NCI-H187 treated with DMSO at 0.1 percent for 48 hours (cell line): ENCODE measurements at places on chromosomes 6 and 20.

- no peak for DNase-seq
Observed at GRCh38 chr20:44208165-44208564, 2.4 kb downstream of the OSER1 start.

GRCh38 chr20:12152996-12153395 lies 235.3 kb downstream of the BTBD3 start:
- DNase-seq = no peak

DNA sequence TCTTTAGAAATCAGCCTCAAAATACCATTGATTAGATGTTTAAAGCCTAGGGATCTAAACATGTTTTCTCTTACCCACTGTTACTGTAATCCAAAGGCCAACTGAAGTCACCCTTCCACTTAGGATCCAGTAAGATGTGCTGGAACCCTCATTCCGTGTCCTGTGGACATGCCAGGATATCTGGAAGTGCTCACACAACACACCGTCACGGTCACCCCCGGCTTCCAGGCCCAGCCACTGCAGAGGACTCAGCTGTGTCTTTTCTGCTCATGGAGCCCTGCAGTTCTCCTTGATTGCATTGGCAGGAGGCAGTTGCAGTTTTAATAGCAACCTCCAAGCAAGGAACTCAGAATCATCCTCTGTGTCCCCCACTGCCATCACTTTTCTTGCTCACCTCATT lies 93.3 kb downstream of the CAP2 start:
- no peak for DNase-seq

DNA sequence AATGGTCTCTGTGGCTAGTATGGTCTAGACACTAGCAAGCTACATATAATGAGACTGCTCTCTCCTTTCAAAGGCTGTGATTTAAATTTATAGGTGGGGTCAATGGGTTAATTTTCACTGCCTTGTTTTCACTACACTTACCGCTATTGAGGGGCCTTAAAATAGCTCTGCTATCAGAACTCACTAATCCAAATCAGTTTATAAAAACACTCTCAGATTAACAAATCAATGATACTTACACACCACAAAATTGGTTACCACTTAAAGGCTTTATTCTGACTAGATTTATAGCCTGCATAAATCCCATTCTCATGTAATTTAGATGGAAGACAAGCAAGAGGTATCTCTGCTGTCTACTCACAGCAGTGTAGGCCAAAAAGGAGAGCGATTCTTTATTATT lies 313.0 kb upstream of the AGPAT4 start:
- DNase-seq = no peak

- DNase-seq = no peak
Observed at GRCh38 chr20:17300113-17300512, 73.3 kb downstream of the PCSK2 start.

- DNase-seq = no peak
Observed at GRCh38 chr20:24001712-24002405, 13.3 kb upstream of the GGTLC1 start.

DNA sequence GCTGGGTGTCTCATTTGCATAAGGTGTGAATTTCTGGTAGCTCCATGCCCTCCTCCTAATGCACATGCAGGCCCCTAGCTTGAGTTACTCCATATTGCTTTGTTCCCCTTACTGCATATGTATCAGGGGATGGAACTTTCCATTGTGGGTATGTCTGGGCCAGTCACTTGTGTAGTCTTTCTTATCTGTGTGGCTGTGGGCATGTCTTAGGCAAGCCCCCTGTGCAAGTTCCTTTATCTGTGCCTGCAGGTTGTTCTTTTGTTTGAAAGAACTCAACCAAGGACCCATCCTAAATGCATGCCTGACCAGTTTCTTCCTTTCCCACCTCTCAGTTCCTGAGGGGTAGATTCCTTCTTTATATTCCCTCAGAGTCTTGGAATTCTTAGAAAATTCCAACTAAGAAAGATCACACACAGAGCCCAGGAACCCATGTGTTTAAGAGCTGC lies 23.6 kb downstream of the MBOAT1 start:
- no peak for DNase-seq

- no peak for DNase-seq
Observed at GRCh38 chr6:95423331-95423730, 154.0 kb upstream of the MANEA start.

- no peak for DNase-seq
Observed at GRCh38 chr6:7502743-7503142, 38.7 kb upstream of the DSP start.

DNA sequence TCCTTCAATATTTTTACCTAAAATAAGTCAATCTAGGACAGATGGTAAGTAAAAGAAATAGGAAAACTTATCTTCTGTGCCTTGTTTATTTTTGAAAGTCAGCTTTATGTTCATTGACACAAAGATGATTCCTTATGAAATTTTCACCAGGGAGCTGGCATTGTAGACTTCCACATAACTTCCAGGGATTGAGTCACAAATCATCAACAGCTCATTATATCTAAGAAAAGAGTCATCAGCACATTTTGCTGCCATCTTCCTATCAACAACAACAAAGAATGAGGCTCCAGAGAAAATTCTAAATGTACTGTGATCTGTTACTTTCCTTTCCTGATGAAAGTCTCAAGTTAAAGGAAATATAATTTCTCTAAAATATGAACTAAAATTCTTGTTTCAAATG lies 48.5 kb downstream of the CFAP61 start:
- DNase-seq = no peak

- DNase-seq = no peak
Observed at GRCh38 chr6:90424580-90424979, 127.9 kb upstream of the BACH2 start.

GRCh38 chr20:62977613-62978560 lies 25.4 kb downstream of the SLC17A9 start:
- no peak for DNase-seq

DNA sequence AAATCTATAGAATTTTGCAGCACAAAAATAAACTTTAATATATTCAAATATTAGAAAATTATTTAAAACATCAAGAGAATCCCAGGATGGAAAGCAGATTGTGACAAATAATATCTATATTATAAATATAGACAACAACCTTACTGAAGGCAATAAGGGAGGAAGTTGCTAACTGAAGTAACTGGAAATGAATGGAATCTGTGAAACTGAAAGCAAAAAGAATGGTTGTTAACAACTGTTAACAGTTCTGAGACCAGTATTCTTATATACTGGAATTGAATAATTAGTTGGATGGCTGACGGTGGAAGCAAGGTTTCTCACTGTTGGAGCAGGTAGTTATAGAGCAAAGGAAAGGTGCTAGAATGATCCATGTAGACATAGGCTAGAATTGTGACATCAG lies 220.4 kb downstream of the PLCB1 start:
- no peak for DNase-seq

- DNase-seq = no peak
Observed at GRCh38 chr6:35496036-35496840, 641 bp downstream of the TEAD3 start.

- no peak for DNase-seq
Observed at GRCh38 chr6:71364889-71365542, 76.4 kb downstream of the OGFRL1 start.

DNA sequence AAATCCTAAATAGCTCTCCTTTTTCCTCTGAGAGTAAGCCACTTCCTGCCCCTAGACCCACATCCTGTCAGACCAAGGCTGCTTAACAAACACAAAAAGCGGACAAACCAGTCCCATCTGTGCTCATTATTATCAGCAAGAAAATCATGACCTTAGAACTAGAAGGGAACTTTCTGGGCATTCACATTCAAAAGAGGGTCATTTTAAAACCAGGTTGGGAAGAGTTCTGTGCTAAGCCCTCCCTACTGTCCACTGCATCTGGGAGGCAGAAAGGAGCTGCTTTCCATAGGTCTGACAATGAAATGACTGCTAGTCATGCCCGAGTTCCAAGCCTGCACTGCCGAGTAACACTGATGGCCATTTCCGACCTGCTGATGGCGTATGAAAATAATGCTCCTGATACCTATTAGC lies 15.4 kb downstream of the EZR start:
- DNase-seq = no peak

DNA sequence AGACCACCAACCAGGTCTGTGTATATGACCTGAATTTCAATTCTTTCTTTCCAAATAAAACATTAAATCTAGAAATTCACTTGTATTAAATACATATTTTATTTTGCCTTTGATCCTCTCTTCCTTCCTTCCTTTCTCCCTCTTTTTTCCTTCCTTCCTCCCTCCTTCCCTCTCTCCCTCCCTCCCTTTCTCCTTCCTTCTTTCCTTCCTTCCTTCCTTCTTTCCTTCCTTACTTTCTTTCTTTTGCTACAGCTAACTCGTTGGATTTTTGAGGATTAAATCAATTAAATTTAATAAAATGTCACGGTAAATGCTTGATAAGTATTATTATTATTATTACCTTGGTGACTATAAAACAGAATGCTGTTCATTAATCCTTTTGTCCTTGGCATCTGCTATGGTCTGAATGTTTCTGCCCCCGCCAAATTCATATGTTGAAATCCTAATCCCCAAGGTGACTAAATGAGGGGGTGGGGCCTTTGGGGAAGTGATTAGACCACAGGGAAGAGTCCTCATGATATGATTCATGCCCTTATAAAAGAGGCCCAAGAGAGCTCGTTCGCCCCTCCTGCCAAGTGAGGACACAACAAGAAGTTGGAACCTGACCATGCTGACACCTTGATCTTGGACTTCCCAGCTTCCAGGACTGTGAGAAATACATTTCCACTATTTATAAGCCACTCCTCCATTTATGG lies 67.6 kb upstream of the BTBD3 start:
- DNase-seq = no peak

- DNase-seq = no peak
Observed at GRCh38 chr20:10080574-10080973, 45.8 kb downstream of the ANKEF1 start.

- DNase-seq = no peak
Observed at GRCh38 chr6:99547526-99547925, 20.9 kb downstream of the CCNC start.

- no peak for DNase-seq
Observed at GRCh38 chr6:39092124-39092523, 22.9 kb downstream of the SAYSD1 start.

DNA sequence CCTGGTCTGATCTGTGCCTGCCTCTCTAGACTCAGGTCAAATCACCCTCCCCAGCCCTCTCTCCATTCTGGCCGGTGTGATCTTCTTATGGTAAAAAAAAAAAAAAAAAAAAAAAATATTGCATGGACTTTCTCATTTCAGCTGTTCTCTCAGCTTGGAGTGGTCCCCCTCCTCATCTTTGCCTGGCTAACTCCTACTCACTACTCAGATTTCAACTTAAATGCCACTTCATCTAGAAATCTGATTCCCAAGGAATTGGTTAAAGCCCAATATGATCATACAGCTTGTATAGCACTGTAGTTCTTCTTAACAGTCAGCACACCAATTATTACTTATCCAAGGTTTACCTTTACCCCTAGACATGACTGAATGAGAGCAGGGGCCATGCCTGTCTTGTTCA lies 105.9 kb upstream of the CARMIL1 start:
- DNase-seq = no peak

- no peak for DNase-seq
Observed at GRCh38 chr6:82178077-82178758, 69.3 kb downstream of the IBTK start.

DNA sequence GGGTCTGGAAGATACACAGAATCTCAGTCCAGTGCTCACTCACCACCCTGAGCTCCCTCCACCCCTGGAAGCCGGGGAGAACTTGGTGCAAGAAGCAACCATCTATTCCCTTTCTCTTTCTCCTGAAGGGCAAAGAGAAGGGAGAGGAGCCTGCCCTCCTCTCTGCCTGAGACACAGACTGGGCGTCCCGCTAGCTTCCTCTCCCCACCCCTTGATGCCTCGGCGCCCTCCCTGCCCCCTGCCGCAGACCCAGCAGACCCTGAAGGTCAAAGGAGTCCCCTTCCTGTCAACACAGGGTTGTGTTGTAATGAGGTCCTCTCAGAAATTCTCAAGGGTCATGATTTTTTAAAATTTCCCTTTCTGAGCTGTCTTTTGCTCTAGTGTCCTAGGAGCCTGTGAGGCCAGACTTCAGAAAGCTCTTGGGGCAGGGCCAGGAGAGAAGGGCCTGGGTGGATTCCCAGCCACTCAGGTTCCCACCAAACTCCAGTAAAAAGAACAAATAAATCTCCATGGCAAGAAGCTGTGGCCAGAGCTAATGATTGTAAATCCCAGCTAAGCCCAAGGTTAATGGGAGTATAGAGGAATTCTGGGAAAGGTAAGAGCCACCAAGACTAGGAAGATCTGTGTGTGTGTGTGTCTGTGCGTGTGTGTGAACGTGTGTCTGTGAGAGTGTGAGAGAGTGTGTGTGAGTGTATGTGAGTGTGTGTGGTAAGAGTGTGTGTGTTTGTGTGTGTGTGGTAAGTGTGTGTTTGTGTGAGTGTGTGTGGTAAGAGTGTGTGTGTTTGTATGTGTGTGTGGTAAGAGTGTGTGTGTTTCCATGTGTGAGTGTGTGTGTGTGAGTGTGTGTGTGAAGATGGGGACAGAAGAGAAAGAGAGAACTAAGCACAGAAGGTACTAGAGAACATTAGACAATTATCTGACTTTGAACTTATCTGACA lies 1.1 kb upstream of the JPH2 start:
- DNase-seq = no peak

- no peak for DNase-seq
Observed at GRCh38 chr6:117174835-117175360, 90.5 kb upstream of the VGLL2 start.

GRCh38 chr6:154441995-154442310 lies 68.5 kb downstream of the CNKSR3 start:
- no peak for DNase-seq

GRCh38 chr20:11267131-11267761 lies 593.4 kb upstream of the JAG1 start:
- no peak for DNase-seq

- no peak for DNase-seq
Observed at GRCh38 chr20:1803932-1804501, 91.2 kb upstream of the SIRPA start.
